ENCODE measurements at places on chromosomes 11 and 22.

- no peak for DNase-seq
These were observed 57.5 kb downstream of the BCR start for GRCh38 chr22:23237841-23238240.

- DNase-seq, result no peak
These were observed 3.3 kb downstream of the RTN4R start for GRCh38 chr22:20264614-20265452.

DNA sequence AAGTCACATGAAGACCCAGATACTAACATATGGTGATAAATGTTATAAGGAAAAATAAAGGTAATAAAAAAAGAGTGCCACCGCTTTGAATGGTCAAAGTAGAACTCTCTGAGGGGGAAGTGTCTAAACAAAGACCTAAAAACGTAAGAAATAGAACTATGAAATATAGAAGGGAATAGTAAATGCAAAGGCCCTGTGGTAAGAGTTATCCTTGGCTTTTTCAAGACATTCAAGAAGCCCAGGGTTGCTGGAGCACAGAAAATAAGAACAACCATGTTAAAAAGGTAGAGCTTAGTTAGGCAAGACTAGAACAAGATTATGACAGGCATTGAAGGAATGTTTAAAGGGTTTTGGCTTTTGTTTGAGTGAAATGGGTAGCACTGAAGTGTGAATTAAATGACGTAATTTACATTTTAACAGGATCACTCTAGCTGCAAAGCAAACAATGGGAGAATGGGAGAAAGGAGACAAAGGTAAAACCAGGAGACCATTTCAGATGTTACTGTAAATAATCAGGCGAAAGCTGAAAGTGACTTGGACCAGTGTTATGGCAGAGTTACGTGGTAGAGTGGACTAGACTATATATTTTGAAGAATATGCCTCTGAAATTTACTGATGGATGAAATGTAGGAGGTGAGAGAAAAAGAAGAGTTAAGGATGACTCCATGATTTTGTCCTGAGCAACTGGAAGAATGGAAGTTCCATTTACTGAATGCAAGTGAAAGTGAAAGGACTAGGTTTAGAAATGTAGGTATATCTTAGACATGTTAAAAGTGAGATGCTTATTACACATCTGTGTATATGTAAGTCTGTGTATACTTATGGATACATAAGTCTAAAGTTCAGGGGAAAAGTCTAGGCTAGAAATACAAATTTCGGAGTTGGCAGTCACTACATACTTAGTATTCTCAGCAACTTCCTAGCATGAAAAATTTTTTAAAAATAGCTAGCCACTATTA is 28.5 kb downstream of the BTBD10 start:
- no peak for DNase-seq

DNA sequence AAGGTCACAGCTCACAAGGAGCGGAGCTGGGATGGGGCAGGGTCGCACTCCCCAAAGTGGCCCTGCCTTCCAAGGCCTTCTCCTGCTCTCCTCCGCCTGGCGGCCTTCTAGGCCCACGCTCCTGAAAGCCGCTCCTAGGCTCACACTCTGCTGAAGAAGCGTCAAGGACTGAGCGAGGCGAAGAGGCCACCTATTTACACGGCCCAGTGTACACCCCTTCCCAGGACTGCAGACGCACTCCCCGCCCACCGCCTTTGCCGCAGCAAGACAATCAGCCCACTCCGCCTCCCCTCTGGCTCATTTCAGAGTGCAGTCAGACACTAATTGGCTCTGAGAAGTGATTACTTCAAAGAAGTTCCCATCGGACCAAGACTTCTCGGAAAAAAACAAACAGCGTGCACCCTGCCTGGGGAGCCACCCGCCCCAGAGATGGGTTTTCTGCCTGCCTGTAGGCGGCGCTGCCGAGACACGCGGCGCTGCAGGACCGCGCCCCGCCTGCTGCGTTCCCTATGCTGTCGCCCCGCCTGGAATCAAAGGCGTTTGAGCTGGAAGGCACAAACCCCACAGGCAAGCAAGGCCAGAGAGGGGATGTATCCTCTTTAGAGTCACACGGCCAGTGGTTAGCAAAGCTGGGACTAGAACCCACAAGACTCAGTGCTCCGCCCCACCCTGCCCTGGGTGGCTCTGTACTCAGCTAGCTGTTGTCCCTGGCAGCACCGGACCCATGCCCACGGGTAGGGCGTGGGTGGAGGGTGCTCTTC is 414.8 kb downstream of the BUD13 start:
- no peak for DNase-seq

- no peak for DNase-seq
These were observed 5.0 kb downstream of the VSTM5 start for GRCh38 chr11:93845181-93846092.

DNA sequence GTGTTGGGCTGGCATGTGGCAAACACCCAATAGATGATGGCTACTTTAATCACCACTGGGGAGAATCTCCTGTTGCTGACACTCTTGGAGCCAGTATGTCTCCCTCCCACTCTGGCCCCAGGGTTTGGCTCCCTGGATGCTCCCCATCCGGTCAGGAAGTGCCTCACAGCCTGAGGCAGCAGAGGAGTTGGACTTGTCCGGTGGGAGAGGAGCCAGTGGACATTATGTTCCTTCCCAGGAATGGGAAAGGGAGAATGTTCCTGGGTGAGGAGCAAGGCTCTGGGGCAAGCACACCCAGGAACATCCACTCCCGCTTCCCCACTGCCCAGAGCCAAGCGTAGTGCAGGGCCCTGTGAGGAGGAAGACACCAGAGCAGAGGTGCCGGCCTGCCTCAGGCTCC is 84.6 kb upstream of the NAV2 start:
- DNase-seq, result no peak

GRCh38 chr22:49971232-49972162 is 10.9 kb downstream of the PIM3 start:
- no peak for DNase-seq

GRCh38 chr22:45006964-45007390 is 2.8 kb downstream of the PHF21B start:
- no peak for DNase-seq

DNA sequence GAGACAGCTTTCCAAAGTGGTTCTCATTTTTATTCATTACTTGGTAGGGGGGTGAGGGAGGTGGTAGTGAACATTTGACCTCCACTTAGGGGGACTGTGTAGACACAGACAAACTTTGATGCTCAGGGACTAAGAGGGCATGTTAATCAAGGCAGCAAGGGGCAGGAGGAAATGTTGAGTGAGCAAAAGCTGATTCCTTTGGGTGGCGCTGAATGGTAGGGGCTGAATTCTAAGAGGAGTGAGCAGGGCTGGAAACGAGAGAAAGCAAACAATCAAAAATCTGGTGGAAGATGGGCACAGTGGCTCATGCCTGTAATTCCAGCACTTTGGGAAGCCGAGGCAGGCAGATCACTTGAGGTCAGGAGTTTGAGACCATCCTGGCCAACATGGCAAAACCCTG is 164.8 kb upstream of the BDNF start:
- no peak for DNase-seq

DNA sequence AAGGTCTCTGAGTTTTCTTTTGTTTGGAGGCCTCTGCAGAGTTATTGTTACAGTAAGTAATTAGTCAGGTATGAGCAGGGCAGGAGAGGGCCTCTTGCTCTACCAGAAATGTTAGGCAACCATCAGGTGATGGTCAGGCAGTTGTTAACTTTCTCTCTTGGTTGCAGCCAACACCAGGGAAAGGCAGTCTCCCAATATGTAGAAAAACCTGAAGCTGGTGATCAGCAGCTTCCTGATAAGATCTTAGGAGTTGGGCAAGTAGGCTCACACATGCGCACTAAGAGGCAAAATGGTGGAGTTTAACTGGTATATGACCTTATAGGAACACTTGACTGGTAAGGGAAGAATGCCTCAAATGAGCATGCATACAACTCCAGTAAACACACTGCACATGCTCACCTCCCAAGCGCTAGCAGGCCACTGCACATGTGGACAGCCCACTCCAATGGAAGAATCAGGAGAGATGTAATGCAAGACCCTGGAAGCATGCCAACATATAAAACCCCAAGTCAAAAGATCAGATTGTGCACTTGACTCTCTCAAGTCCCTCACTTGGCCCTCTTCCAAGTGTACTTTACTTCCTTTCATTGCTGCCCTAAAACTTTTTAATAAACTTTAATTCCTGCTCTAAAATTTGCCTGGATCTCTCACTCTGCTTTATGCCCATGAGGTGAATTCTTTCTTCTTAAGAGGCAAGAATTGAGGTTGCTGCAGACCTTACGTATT is 23.7 kb upstream of the SLC35F2 start:
- DNase-seq, result no peak

DNA sequence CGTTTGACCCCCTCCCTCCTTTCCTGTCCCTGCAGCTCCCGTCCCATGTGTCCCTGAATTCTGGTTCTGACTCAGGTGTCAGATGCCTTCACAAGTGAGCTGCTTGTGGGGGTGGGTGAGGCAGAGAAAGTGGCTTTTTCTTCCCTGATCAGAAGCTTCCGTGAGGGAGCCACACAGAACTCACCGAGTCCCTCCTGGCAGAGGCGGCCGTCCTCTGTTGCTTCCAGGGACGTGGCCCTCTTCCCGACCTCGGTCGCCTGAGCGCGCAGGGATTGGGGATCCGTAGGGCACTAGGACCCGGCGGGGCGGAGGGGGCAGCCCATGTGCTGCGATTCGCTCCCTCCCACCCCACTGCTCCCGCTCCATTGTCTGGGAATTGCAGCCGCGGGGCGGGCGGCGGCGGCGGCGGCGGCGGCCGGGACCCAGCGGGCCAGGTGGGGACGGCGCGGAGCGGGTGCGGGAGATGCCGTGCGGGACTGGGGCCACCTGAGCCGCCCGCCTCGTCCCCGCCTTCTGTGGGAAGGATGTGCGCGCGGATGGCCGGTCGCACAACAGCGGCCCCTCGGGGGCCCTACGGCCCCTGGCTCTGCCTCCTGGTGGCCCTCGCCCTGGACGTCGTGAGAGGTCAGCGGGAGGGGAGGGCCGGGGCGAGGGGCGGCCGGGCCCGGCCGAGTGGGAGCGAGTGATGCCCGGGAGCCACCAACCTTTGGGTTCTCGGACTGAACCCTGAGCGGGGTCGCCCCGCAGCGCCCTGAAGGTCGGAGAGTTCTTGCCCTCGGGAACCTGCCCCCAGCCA is at the start of gene TMEM132A:
Gene TMEM132A (plus strand): TSS at position 351 of the 796 bp plus-strand sequence. CDS start 174 bp downstream, at position 525.
- peak; percentile 33 for DNase-seq

DNA sequence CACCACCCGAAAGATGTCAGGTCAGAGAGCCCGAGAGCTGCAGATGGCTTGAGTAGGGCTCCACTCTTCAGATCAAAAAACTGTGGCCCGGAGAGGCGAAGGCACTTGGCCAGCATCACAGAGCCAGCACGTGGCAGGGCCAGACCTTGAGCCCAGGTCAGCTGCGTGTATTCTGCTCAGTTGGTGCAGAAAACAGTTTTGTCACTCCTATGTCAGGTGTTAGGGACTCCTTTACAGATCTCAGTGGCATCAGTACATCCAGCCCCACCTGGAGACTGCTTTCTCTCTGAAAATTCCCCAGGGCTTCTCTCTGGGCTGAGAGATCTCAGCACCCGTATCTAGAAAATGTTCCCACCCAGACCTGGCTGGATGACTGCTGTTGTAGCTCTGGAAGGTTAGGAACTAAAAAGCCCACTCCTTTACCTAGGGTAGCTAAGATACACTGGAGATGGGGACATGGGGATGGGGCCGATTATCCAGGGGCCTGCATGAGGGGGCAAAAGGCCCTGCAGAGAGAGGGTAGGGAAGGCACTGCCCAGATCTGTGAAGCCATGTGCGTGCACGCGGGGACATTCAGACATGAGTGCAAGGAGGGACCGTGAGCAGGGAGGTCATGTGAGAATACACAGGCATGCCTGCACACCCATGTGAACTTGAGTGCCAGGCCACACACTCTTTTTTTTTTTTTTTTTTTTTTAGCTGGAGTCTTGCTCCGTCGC is 3.4 kb downstream of the APOA1 start:
- no peak for DNase-seq

GRCh38 chr11:118202599-118203422 is 22.0 kb downstream of the JAML start:
- DNase-seq, result no peak

DNA sequence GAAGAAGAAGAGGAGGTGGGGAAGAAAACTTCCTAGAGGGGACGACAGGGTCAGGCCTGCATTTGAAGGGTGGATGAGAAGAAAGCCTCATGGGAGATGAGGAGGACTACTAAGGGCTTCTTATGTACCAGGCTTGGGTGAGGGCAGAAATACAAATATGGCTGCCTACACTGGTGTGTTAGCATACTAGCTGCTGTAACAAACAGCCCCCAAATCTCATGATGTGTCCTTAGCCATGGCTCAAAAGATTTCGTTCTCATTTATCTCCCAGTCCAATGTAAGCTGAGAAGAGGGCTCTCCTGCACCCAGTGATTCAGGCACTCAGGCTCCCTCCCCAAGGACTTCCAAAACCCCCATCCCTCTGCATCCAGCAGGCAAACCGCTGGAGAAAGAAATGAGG is 11.6 kb upstream of the MB start:
- DNase-seq, result no peak

- DNase-seq, result no peak
These were observed 52.1 kb downstream of the CNTF start for GRCh38 chr11:58674609-58675008.

DNA sequence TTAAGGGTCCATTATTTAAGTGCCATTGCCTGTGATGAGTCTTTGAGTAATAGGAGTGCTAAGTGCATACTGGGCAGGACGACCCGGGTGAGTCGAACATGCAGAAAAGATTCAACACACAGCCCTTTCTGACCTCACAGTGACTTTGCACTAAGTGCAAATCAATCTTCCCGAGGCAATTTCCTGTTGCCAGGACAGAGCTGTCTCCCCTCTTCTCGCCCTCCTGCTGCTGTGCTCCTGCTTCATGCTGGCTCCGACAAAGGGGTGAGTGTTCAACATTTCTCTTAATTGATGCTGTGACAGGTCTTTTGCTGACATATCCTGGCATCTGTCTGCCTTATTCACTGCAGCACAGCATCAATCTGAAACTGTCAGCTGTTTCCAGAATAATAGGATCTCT is 42.0 kb downstream of the MCHR1 start:
- DNase-seq, result peak; percentile 92

DNA sequence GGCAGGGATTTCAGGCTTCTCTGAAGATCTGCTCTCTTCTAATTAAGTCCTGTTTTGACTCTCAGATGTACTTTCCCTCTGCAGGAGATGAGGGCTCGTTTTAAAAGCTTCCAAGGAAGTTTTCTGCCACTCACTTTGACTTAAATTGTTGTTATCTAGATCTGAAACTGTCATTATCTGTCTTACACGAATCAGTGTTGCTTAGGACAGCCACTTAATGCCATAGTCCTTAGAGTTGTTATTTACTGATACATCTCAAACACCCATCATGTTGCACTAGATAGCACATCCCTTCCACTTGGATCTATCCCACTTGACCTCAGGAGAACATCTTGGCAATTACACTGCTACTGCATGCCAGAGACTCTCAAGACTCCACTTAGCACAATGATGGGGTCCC is 86.9 kb upstream of the FAT3 start:
- no peak for DNase-seq

- DNase-seq, result no peak
These were observed 9.6 kb downstream of the PRRG4 start for GRCh38 chr11:32839308-32839707.

GRCh38 chr11:88174709-88175568 is at the start of gene RAB38:
Gene RAB38 (minus strand): TSS chr11:88175443. CDS start chr11:88175384, 59 bp downstream.
- DNase-seq, result no peak

DNA sequence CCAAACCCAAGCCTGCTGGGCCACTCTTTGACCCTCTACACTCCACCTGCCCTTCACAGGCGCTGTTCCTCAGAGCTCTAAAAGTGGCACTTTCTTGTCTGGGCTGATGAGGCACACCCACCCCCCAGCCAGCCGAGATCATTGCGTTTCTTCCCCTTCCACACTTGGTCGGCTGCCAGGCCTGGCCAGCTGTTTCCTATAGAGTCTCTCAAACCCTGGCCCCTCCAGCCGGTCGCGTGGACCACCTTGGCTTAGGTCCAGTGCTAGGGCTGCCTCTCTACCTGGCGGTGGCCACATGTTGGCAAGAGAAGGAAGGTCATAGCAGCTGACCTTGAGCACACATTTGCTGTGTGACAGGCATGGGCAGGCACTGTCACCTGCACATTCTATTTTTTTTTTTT is 60.6 kb downstream of the PPP6R2 start:
- no peak for DNase-seq
